NCI-H510A treated with DMSO at 0.1 percent for 48 hours (cell line): ENCODE measurements at places on chromosomes 7 and 10.

DNA sequence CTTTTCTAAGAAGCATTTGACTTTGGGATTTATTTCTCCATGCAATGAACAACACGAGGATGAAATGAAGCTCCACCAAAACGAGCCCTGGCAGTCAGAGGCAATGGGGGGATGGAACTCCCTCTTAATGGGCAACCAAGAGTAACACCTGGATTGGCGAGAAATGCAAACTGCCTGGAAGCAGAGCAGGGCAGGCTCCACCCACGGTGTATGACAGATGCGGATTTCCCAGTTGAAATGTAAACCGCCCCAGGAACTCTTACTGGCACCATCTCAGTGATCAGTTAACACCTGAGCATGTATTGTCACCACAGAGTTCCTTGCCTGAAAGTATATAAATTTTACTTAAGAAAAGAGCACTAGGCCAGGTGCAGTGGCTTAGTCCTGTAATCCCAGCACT, 47.3 kb upstream of the AUTS2 start:
- DNase-seq = peak; percentile 11

GRCh38 chr10:43399320-43400310, 9.4 kb downstream of the HNRNPF start:
- no peak for DNase-seq

- peak; percentile 8 for DNase-seq
These were observed 177.6 kb downstream of the GNAI1 start for GRCh38 chr7:80312139-80312661.

- DNase-seq = no peak
These were observed 33.2 kb downstream of the SEMA3A start for GRCh38 chr7:84161398-84161797.

GRCh38 chr7:77269360-77270093, 69.9 kb upstream of the FGL2 start:
- no peak for DNase-seq

DNA sequence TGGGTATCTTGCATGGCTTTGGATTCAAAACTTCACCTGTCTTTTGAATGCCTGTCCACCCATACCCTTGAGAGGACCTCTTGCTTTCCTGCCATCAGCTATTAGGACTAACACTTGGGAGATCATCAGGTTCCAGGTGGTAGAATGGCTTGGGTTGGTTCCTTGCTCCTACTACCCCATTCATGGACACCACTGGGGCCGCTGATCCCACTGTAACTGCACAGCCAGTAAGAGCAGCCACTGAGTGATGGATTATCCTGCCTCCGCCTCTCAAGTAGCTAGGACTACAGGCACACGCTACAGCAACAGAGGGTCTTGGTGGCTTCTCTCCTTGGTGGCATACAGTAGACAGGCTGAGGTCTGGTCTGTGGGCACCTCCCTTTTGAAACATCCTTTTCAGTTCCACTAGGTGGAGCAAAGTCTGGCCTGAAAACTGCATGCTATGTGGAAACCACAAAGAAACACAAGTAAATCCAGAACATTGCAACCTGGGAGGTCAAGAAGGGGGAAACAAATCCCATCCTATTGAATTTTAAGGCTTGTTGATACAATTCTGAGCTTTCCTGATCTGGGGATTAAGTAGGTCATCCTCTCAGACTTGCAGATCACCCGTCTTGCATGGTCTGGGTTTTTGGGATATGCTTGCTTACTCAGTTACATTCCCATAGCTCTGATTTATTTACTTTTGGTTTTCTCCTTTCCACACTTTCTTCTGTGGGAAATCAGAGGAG, 9.4 kb downstream of the WBP1L start:
- no peak for DNase-seq

DNA sequence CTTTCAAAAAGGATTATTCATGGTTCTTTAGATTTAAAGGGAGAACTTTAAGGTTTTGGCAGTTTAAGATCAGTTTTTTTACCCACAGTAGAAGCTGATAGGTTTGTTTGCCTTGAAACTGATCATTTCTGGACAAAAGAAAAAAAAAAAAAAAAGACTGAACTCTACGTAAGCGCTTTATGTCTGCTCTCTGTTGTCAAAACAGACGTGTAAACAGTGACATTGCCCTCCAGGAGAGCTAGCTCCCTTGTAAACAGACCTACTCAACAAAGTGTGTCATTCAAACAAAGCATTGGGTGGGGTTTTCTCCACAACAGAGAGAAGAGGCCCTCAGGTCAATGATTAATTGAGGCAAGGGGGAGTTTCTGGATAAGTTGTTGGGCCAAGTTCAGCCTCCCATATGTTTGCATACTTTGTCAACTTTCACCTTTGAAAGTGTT, 568.1 kb upstream of the LRRN3 start:
- peak; percentile 39 for DNase-seq

GRCh38 chr10:74683621-74684364, 142.6 kb upstream of the KAT6B start:
- DNase-seq = peak; percentile 94
